ENCODE measurements at places on chromosomes 3 and 15.

- no peak for DNase-seq
These were observed 50.9 kb upstream of the KPNA4 start for GRCh38 chr3:160616311-160616710.

DNA sequence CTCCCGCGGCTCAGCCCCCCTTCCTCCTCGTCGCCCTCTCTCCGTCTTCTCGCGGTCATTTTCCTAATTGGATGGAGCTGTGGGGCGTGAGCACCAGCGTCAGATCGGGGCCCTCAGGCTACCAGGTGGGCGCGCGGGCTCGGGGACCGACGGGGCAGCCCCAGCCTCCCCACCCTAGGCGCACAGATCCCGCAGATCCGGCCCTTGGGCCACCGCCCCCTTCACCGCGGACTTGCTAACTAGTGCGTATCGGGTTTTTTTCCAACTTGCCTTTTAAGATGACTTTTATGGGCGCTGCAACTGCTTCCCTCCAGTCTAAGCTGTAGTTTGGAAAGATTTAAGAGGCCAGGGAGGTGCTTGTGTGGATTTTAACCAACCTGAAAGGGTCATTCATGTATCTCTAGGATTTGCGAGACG is 1.3 kb downstream of the ZNF710 start:
- DNase-seq = no peak

GRCh38 chr3:99470841-99471240 is 167.6 kb upstream of the COL8A1 start:
- DNase-seq = no peak

DNA sequence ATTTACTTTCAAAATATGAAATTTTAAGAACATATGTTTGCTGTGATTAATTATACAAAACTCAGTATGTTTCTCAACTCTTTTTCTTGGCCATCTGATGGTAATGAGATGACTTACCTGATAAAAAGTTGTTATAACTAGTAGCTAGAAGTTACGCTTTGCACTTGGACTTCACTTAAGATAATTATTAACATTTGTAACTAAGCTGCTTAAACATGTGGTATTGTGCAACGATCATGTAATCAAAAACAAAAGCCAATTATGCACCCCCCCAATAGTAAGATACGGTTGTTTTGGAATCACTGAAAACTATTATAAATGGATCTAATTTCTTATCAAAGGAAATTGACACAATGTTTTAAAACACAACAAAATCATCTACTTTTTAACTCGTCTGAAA is 342.9 kb downstream of the CNTN3 start:
- DNase-seq = no peak

GRCh38 chr15:99390667-99391066 is 139.4 kb downstream of the LRRC28 start:
- no peak for DNase-seq

DNA sequence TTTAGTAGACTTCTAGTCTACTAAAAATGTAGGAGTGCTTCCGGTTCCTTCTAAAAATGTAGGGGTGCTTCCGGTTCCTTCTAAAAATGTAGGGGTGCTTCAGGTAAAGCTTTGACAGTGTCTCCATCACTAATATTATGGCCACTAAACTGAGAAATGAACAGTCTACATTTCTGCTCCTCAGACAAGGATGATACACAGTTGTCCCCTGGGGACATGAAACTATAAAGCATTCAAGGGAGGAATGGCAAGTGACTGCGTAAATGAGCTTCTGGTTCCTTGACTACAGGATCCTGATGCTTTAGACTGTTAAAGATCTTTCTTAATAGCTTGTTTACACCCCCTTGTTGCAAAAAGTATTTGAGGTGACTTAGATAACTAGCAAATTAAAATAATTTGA is 53.9 kb upstream of the SLC9A9 start:
- no peak for DNase-seq

- no peak for DNase-seq
These were observed 55.1 kb downstream of the CD47 start for GRCh38 chr3:108035751-108036150.

- no peak for DNase-seq
These were observed 37.3 kb downstream of the USF3 start for GRCh38 chr3:113659101-113659541.

DNA sequence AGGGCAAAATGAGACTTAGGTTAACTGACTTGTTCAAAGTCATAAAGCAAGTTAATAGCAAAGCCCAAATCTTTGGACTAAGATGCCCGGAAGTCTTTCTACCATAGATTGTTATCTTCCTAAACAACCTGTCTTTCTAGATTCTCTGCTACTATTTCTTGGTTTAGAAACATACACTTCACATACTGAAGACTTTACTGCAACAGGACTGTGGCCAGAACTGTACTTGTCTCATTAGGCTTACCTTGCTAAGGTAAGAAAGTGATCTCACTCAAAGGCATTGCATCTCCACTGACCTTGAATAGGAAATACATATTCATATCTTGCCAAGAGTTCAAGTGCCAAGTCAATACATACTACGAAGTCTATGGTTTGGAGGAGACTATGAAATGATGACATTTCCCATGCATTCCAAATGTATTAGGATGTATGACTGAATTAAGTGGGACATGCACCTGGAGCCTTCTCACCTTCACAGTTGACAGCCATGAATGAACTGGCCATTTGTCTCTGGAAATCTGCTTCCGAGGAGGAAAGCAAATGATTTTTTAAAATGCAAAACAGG is 5.0 kb downstream of the ZDHHC3 start:
- no peak for DNase-seq

DNA sequence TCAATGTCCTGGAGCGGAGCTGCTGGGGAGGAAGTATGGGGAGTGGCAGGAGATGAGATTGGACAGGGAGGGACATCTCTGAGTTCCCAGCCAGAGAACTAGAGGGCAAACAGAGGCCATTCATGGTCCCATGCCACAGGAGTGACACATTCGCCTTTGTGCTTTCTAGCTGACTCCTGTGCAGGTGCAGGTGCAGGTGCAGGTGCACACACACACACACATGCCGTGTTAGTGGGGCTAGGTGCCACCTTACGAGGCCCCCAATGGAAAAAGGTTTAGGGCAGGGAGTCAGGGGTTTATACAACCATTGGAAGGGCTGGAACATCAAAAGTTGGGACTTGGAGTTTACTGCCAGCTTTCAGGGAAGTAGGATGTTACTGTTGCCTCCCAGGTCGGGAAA is 52.0 kb downstream of the TPRA1 start:
- no peak for DNase-seq

- DNase-seq = no peak
These were observed 19.9 kb upstream of the RTP2 start for GRCh38 chr3:187722206-187722612.

- no peak for DNase-seq
These were observed 90.0 kb downstream of the APBA2 start for GRCh38 chr15:28975766-28976179.

DNA sequence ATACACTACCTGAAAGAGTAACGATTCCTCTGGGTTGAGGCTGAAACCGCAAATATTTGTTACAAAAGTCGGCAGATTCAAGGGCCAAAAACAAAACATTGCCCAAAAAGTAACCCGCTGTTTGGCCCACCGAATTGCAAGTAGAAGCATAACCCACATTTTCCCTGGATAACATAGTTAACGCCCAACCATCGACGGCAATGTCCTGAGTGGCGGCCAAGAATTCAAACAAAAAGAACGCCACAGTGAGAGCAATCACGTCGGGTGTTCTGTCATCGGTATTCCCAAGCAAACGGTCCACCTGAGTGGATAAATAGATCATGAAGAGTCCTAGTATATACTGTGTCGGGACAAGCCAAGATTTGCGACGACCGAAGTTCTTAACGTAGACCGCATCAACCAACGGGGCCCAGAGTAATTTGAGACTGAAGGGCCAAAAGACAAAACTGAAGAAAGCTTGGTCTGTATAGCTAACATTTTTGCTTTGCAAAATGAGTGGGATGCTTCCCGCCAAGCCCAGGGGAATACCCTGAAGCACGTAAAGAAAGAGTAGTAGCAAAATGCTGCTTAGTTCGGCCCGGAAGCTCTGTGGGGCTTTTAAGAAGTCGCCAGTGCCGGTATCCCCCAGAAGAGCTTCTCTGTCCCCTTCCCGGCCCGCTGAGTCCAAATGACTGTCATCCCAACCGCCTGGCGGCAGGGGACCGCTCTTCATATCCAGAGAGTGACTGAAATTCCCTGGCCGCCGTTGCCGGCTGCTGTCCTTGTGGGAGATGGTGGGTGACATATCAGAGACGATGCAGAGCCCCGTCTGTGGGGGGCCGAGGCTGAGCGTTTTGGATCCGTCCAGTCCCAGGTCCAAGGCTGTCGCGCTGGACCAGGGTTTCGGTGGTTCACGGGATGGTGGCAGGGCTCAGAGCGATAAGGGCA is 750 bp downstream of the SLC33A1 start:
- DNase-seq = peak; percentile 9

- no peak for DNase-seq
These were observed 312.7 kb upstream of the TGFBR2 start for GRCh38 chr3:30293621-30294240.

GRCh38 chr15:60590935-60591495 is 112.1 kb upstream of the ICE2 start:
- peak; percentile 32 for DNase-seq

- no peak for DNase-seq
These were observed 46.9 kb downstream of the MLH1 start for GRCh38 chr3:37040231-37040630.

DNA sequence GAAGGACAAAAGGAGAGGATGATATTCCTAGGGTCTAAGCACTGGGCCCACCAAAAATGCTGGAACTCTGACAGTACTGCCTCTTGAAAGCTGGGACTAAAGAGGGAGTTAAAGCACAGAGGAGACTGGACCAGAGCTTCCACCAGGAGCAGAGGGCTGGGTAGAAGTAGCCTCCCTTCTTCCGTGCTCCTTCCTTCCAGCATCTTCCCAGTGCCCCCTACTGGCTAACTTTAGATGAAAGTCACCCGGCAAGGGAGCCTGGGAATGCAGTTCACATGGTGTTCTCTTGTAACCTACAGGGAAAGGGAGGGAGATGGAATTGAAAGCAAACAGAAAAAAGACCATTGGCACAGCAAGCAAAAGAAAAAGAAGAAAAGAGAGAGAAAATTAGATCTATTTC is 106.1 kb upstream of the COL8A1 start:
- no peak for DNase-seq

DNA sequence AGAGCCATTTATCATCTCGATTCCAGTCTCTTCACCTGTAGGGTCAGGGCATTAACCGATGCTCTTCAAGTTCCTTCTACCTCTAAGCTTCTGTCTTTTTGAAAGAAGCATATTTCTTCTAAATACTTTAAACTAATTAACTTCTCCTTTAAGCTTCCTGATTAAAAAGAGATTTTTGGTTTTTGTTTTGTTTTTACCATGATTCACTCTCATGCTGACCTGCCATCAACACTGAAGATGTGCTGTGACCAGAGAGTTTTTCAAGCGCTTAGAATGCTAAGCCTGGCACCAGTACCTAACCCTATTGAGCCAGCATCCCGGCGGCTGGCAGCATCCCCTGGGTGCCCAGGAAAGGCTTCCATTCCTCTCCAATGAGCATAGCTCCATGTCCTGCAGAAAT is 89.3 kb downstream of the FOXP1 start:
- DNase-seq = no peak

DNA sequence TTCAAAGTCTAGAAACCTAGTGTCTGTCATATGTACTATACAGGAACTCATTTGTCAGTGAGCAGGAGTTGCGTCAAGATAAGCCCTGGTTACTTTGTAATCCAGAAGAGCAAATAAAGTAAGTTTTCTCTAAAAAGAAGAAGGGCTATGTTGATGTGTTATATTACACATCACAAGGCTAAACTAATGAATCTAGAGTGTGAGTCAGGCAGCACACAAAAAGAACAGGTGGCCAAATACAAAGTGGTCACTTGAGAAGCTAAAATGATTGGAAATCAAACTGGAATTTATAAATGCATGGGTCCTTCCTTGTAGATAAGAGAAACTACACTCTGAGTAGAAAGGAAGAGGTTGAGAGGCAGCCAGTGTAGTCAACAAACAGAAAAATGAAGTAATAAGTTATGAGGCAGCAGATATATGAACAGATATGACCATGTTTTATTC is 771.6 kb downstream of the DIPK2A start:
- no peak for DNase-seq

- no peak for DNase-seq
These were observed 76.3 kb upstream of the ICE2 start for GRCh38 chr15:60555291-60555690.

DNA sequence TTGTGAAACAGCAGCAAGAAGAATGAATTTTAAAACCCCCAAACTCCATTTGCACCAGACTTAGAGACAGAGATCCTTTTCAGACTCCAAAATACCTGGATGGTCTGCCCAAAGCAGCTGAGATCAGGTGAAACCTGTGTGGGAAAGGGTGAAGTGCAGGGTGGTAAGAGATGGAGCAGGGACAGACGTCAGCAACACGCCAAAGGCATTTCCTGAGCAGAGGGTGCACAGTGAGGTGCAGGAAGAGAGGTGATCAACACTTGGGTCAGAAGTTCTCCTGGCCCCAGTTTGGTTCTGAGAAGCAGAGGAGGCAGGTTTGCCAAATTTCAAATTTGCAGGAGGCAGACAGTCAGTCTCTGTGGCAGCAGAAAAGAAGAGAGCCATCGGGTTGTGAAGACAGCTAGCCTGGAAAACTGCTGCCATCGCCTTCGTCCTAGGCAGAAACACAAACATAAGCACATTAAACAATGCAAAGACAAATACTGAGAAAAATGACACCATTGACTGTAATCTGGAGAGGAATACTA is 9.8 kb downstream of the CCR4 start:
- no peak for DNase-seq

DNA sequence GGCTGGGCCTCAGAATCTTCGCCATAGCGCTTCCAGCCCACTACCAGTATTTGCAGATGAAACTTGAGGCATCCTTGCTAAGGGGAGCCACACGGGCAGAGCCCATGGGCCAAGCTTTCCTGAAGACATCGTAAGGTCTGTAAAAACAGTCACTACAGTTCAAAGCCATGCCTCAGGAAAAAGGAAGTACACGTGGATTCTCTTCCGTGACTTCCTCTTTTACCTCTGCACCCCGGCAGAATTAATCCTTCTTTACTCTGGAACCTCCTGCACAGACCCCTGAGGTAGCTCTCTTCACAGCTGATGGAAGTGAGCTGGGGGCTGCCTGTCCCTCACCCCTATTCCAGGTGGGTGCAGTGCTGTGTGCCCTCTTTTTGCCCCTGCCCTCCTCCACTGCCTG is 129.2 kb downstream of the CHDH start:
- no peak for DNase-seq

DNA sequence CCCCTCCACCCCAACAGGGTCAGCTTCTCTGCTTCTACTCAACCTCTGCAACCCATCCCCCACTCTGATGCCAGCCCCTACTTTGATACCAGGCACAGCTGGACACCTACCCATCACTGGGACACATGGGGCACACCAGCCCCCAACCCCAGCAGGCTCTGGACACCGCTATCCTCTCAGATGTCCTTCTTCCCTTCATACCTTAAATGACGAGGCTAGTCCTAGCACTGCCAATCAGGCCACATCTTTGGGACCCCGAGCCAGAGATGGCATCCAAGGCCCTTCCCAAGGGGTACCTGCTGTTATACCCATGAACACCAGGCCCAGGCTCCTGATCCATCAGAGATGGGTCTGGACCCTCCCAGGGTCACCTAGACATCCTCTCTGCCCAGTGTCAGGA is 10.6 kb downstream of the POC1A start:
- DNase-seq = no peak

DNA sequence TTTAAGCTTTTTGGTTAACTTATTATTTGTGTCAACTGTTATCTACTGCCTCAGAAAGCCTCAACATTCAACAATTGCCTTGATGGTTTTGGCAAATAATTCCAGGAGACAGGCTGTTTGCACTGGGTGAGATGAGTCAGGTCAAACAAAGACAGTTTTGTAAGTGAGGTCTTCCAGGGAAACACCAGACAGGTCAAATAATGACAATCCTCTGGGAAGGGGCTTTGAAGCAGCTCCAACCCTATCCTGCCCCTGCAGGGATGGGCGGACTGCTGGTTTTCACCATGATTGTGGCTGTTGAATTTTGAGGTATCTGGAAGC is 79.4 kb upstream of the PRR23E start:
- no peak for DNase-seq
